Myocyte (in vitro differentiated cells): ENCODE measurements at places on chromosomes 7 and 10.

- DNase-seq, result no peak
Measured at GRCh38 chr7:48105045-48105444, 16.0 kb downstream of the UPP1 start.

GRCh38 chr10:95663496-95663895 is 7.0 kb upstream of the ALDH18A1 start:
- DNase-seq, result no peak

GRCh38 chr10:23892296-23892695 is 316.6 kb upstream of the KIAA1217 start:
- peak; percentile 5 for DNase-seq

GRCh38 chr7:87570178-87570577 is 30.5 kb downstream of the ABCB1 start:
- DNase-seq, result no peak

DNA sequence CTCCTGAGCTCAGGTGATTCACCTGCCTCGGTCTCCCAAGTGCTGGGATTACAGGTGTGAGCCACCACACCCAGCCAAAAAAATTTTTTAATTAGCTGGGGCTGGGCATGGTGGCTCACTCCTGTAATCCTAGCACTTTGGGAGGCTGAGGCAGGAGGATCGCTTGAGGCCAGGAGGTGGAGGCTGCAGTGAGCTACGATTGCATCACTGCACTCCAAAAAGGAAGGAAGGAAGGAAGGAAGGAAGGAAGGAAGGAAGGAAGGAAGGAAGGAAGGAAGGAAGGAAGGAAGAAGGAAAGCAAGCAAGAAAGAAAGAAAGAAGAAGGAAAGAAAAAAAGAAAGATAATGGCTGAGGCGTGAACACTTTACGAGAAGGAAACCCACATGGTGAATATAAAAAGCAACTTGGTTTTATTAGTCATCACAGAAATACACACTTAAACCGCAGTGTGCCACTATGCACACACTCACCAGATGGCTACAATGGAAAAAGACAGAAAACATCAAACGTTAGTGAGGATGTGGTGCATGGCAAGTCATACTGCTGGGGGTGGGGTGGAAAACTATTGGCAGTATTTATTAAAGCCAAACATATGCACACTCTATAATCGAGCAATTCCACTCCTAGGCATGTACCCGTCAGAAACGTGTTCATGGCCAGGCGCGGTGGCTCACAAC is 4.4 kb upstream of the CCL26 start:
- peak; percentile 82 for DNase-seq

- DNase-seq, result no peak
Measured at GRCh38 chr7:158166386-158167340, 421.0 kb downstream of the PTPRN2 start.

DNA sequence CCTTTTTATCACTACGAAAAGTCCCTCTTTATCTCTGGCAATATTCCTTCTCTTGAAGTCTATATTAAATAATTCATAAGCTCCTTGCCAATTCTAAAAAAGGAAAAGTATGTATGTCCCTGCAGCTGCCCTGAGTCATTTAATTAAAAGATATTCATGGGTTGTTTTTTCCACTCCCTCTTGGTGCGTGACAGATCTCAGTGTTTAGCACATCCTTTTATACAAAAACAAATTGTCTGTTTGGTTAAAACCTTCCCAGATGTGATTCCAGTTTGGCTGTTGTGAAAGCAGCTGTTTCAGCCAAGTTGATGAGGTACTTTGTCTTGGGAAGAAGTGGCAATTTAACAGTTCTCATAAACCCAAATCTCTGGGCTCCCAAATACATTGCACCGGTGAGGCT is 33.8 kb upstream of the PRLHR start:
- peak; percentile 7 for DNase-seq

GRCh38 chr7:151687523-151688235 is 168.0 kb upstream of the RHEB start:
- DNase-seq, result peak; percentile 95

DNA sequence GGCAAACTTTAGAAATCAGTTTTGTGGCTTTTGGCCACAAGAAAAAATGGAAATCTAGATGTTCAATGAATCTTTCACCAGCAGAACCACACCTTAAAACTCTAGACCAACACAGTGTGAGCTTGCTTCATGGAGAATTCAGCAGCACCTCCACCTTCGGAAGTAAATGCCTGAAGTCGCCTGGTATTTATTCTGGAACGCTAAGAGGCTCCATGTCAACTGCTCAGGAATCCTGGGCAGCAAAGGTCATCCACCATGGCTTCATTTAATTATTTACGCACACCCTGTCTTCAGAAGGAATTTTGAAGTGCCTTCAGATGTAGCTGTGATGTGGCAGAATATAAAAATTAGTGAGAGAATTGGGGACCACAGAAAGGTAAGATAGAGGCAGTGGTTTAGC is 167.7 kb downstream of the GFRA1 start:
- no peak for DNase-seq

DNA sequence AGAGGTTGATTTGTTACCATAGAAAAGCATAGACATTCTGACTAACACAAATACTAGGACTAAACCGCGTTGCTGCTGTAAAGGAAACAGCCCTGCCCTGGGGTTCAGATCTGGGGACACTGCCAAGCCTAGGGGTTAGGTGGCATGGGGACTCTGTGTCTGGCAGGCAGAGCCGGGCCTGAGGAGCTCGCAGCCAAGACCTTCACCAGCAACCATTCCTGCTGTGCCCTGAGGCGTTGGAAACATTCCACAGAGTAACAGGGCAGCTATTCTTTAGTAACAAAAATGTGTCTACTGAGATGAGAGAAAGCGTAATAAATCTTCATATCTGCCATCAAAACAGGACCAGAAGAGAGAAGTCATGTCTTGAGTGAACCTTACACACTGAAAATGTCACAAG is 280.5 kb downstream of the POM121L12 start:
- DNase-seq, result peak; percentile 39

DNA sequence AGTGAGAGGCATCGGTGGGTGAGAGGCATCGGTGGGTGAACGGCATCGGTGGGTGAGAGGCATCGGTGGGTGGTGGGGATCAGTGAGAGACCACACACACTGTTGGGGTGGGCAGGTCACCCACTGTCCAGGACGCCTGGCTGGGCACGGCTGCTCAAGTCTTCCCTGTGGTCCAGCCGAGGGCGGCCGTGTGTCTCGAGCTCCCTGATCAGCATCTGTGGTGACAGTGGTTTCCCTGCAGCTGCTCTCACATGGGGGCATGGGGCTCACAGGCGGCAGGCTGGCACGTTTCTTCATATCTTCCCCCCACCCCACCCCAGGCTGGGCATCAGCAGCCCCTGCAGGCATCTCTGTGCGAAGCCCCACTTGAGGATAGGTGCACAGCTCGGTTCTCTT is 78.2 kb downstream of the NKX6-2 start:
- no peak for DNase-seq

DNA sequence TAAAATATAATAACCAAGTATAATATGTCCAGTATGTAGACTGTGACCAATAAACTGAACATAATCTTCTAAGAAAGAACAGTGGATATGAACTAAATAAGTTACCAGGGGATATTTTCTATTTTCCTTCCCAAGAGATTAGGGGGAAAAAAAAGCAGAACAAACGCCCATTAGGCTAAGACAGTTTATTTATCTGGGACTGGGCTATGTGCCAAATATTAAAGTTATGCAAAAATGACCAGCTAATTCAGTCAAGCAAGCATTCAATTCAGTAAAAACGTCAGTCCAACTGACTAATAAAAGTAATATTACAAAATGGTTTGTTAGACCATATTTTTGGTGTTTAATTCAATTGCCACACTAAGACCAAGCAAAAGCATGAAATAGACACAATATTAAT is 122.2 kb downstream of the TSPAN12 start:
- DNase-seq, result peak; percentile 16

GRCh38 chr7:19519443-19520021 is 189.3 kb downstream of the POLR1F start:
- DNase-seq, result peak; percentile 57

GRCh38 chr7:44288811-44289340 is 36.5 kb downstream of the CAMK2B start:
- no peak for DNase-seq

DNA sequence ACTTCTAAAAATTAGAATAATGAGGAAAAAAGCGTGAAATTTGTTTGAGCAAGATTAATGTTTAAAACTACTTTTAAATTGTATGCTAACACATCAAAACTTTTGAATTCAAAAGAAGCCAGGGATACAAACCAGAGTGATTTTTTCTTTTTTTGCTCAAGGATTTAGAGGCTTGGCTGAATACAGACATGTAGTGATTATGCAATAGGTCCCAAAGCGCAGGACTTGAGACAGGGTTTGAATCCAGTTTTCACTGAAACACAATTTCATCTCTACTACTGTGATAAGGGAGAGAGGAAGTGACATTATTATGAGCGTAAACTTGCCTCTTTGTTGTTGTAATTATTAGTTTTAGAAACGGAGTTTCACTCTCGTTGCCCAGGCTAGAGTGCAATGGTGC is 207.3 kb downstream of the ZNF33B start:
- no peak for DNase-seq

DNA sequence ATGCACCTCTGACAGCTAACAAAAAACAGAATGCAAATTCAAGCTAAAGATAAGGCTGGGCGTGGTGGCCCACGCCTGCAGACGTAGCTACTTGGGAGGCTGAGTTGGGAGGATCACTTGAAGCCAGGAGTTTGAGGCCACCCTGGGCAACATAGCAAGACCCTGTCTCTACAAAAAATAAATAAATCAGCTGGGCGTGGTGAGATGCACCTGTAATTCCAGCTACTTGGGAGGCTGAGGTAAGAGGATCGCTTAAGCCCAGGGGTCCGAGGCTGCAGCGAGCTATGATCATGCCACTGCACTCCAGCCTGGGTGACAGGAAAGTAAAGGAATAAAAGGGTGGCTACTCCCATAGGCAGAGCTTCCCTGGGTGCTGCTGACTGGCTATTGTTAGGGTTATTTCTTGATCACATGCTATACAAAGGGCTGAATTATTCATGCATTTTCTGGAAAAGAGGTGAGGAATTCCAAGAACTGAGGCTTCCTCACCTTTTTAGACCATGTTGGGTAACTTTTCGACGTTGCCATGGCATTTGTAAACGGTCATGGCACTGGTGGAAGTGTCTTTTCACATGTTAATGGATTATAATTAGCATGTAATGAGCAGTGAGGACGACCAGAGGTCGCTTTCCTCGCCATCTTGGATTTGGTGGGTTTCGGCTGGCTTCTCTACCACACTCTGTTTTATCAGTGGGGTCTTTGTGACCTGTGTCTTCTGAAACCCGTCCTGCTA is 6.9 kb upstream of the PSMG3 start:
- no peak for DNase-seq

DNA sequence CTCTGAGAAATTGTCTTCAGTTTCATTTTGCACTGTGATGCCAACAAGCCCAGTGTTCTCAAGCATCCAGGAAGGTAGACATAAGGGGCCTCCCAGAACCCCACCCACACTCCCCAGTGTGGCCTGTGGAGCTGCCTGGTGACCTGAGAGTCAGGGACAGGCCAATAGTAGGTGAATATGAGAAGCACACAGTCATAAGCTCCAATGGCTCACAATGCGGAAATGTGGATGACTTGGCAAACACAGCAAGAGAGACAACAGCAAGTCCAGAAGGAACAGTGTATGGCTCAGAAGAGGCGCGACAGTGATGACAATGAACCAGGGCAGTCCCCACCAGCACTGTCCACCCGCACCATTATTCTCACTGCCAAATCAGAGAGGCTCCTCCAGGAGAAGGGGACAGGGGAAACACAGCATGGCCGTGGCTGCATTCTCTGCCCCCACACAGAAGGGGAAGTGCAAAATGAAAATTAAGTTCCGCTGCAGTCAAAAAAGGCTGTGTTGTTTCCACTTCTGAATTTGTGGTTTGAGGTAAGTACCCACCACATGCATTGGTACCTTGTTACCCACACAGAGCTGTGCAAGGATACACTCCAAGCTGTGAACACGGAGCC is 419.8 kb downstream of the GRID1 start:
- DNase-seq, result no peak

DNA sequence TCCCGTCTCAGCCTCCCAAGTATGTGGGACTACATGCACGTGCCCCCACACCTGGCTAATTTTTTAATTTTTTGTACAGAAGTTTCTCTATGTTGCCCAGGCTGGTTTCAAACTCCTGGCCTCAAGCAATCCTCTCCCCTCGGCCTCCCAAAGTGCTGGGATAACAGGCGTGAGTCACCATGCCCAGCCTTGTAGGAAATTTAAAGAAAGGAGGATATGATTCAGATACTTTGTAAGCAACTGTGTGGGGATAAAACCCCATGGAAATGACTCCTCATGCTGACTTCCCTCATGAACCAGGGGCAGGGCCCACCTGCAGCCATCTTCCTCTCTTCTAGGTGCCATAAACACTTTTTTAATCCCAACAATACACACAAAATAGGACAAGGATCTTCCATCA is 50.2 kb downstream of the APBB1IP start:
- DNase-seq, result no peak

GRCh38 chr10:123911866-123912265 is 20.3 kb upstream of the CPXM2 start:
- no peak for DNase-seq

DNA sequence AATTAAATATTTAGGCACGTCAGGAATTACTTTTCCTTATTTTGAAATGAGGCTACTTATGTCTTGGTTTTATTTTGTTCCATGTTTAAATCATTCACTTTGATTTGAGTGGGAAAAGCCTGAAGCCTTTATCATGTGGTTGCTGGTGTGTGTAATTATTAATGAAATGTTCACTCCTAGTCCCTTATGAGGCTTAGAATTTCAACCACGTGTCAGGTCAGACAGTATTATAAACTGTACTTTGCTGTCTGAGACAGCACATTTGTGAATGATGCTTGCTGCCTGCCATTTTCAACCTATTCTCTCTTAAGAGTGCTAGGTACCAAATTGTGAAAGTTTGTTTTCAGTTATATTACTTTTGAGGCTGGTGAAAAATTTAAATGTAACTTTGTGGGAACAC is 58.9 kb downstream of the COL17A1 start:
- no peak for DNase-seq

- DNase-seq, result peak; percentile 37
Measured at GRCh38 chr7:35617041-35617440, 77.9 kb downstream of the HERPUD2 start.

DNA sequence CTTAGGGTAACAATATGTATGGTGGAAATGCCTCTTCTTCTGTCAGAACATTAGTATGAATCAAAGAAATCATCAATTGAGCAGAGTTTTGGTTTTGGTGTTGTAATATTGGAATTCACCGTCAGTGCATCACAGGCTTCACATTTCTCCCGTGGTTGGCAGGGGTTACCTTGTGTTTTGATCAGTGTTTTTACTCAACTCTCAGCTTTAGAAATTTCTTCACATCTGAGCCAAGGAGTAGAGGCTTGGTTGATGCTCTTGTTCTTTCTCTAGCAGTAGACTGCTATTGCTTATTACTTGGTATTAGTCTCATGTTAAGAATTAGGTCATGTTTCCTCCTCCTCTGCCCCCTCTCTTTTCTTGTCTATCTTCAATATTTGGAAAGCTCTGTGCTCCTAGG is 188.8 kb upstream of the SMIM30 start:
- DNase-seq, result no peak

GRCh38 chr7:1470901-1471300 is 11.6 kb upstream of the MICALL2 start:
- no peak for DNase-seq
